ENCODE measurements at places on chromosomes 4 and X.

GRCh38 chr4:184019076-184019475 is 114.0 kb downstream of the STOX2 start:
- DNase-seq, result no peak

DNA sequence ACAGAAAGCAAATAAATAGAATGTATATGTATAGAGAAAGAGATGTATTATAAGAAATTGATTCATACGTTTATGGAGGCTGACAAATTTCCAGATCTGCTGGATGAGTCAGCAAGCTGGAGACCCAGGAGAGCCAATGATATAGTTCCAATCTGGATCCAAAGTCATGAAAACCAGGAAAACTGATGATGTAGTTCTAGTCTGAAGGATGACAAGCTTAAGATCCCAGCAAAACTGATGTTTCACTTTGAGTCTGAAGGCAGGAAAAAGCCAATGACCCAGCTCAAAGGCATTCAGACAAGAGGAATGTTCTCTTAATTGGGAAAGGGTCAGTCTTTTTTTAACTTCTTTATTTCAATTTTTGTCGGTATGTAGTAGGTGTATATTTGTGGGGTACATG is 102.6 kb downstream of the LHFPL1 start:
- DNase-seq, result no peak

DNA sequence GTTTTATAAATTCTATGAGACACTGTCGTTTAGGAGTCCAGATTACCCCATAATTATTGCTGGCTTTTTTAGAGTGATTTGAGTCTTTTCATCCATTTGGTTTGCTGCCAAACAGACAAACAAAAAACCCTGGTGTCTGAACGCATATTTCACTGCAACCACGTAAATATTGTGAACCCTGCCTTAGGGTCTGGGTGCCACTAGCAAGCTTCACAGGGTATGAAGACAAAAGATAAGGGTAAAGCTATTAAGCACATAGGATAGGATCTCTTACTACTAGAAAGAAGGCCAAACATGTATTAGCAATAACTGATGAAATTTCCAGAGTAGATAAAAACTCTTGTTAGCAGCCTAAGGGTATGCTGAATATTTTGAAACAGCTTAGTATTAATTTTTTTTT is 143.3 kb downstream of the BANK1 start:
- DNase-seq, result no peak

DNA sequence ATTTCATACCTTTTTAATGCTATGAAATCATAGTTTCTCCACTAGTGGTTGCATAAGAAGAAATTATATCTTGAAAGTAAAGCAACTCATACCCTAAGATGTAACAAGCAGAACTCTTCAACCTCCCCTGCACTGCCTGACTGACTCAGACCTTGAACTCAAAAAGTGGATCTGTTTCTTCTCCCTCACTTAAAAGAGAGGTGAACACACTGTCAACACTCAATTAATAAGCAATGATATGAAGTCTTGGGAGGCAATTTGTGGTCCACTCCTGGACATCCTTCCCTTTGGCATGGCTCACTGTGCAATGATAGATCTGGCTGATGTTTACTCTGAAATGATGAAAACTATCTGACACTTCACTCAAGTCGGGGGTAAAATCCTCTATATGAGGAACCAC is 282.0 kb upstream of the DKK2 start:
- no peak for DNase-seq

DNA sequence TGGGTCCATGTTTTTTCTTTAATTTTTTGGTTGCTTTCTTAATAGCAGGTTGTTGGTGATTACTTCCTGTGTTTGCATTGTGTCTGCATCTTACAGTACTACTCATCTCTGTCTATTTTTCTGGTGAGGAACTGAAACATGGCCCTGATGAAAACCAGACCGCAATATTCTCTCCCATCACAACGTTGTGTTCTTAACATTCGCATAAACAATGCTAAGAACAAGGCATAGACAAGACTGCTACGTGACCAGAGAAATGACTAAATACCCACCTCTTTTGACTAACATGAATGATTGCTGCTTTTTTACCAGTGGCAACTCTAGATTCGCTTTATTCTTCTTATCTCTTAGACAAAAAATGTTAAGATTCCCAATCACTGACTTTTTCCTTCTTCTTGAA is 179.1 kb downstream of the GC start:
- no peak for DNase-seq

- no peak for DNase-seq
Observed at GRCh38 chr4:53706422-53707032, 115.2 kb upstream of the LNX1 start.

GRCh38 chr4:25368315-25368714 is 8.7 kb upstream of the ANAPC4 start:
- DNase-seq, result no peak

DNA sequence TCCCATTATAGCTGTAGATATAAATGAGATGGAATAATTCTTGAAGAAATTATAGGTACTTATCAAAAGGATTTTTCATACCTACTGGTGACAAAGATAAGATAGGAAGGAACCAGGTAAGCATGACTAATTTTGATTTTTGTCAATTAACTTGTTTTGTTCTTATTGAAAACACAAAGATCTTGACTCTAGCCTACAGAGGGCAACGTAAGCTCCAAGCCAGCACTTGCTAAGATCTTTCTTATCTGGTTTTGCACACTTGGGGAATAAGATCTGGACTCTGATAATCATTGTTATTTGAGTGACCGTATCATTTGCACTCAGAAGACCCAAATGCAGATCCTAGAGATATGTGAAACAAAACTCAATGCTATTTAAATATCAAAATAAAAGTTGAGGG is 223.4 kb downstream of the VEGFC start:
- no peak for DNase-seq

- DNase-seq, result no peak
Observed at GRCh38 chrX:15204130-15204751, 65.6 kb downstream of the ASB9 start.

DNA sequence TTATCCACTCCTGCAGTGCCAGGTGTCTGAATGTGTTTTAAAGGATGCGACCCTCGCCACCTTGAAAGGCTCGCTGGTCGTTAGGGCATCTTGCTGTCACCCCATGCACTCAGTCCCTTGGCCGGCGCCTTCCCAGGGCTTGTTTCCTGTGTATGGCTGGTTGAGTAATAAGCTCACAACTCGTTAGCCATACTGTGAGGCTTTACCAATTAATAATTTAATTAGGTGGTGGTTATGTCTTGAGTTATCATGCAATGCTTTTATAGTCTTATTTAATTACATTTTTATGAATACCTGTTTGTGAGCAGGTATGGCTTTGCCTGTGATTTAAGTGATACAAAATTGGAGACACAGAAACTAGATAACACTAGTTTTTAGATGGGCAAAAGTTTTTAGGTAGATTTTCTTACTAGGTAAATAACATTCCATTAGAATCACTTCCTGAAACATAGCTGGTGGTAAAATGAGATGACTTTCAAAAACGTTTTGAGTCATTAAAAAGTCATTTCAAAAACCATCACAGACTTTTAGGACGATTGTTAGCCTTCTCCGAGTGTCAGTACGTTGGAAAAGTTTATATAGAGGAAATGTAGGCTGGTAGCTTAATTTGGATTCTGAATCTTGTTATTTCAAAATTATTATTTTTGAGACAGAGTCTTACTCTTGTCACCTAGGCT is 18.2 kb downstream of the PTTG2 start:
- DNase-seq, result no peak
